ENCODE measurements at places on chromosomes 4 and X. TPM values are rescaled to one million over a fixed set of nuclear protein-coding genes. Genes with fewer than 3 reads are reported as not detected.

GRCh38 chr4:68718447-68719074 is 48.1 kb upstream of the UGT2B15 start:
- no peaks in the 10 kb centered on the region for H3K36me3 ChIP-seq
- no peaks in the 10 kb centered on the region for H3K4me1 ChIP-seq
- DNase-seq, result no peak
- no peak overlapping the region for H3K27ac ChIP-seq
- H3K4me3 ChIP-seq, result no peak overlapping the region

The HMX1 gene
- not detected for polyA plus RNA-seq

The ZNF518B gene
- polyA plus RNA-seq, result 7.0 TPM

- H3K27ac ChIP-seq, result no peak overlapping the region
- no peak overlapping the region for H3K4me3 ChIP-seq
- no peaks in the 10 kb centered on the region for H3K4me1 ChIP-seq
- DNase-seq, result peak; percentile 9
- no peaks in the 10 kb centered on the region for H3K36me3 ChIP-seq
Observed at GRCh38 chrX:84339507-84340364, 151.7 kb upstream of the RPS6KA6 start.

- no peaks in the 10 kb centered on the region for H3K27me3 ChIP-seq
- no peak overlapping the region for H3K27ac ChIP-seq
- no peaks in the 10 kb centered on the region for H3K36me3 ChIP-seq
- no peaks in the 10 kb centered on the region for H3K4me1 ChIP-seq
- H3K4me3 ChIP-seq, result no peak overlapping the region
- DNase-seq, result no peak
Observed at GRCh38 chr4:118910221-118910620, 21.6 kb downstream of the SYNPO2 start.

The CFAP47 gene
- polyA plus RNA-seq, result not detected

- no peak for DNase-seq
- H3K36me3 ChIP-seq, result peaks cover 44% of the 10 kb centered on the region
- H3K27me3 ChIP-seq, result no peaks in the 10 kb centered on the region
Observed at GRCh38 chr4:2647403-2648158, 108.6 kb downstream of the TNIP2 start.

The FATE1 gene
- polyA plus RNA-seq, result not detected

The FAM184B gene
- polyA plus RNA-seq, result not detected

- no peaks in the 10 kb centered on the region for H3K27me3 ChIP-seq
- H3K36me3 ChIP-seq, result no peaks in the 10 kb centered on the region
- peak; percentile 3 for DNase-seq
- H3K4me1 ChIP-seq, result peaks cover 48% of the 10 kb centered on the region
- H3K27ac ChIP-seq, result no peak overlapping the region
Observed at GRCh38 chr4:174278467-174278866, 5.0 kb downstream of the FBXO8 start.

DNA sequence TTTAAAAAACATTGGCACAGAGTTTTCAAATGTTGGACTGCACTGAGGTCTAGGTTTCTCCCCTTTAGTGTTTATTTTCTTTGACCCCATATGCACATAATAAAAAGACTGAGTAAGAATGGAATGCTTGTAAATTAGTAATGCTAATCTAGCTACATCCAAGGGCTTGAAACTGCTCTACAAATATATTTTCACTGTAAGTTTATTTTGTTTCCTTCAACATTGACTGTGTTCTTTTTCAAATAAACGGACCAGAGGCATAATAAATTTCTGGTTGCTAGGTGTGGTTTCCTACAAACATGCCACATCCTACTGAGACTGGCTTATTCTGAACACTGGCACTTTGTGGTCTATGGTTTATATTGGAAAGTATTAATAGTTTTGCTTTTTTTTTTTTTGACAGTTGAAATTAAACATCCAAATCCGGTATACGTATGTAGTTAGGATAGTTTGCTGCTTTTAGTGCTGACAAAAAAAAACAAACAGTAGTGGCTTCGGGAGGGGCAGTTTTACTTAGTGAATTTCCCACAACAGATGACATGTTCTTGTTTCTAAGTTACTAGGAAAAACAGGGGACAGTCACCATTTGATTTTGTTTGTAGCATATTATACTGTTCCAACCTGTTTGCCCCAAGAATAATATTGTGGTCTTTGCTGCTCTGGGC is 13.2 kb downstream of the CA5B start:
- peaks cover 82% of the 10 kb centered on the region for H3K4me1 ChIP-seq
- DNase-seq, result peak; percentile 91
- H3K27me3 ChIP-seq, result no peaks in the 10 kb centered on the region
- H3K36me3 ChIP-seq, result no peaks in the 10 kb centered on the region

- H3K4me3 ChIP-seq, result no peak overlapping the region
- no peak overlapping the region for H3K27ac ChIP-seq
- no peaks in the 10 kb centered on the region for H3K4me1 ChIP-seq
- DNase-seq, result no peak
- H3K27me3 ChIP-seq, result no peaks in the 10 kb centered on the region
Observed at GRCh38 chr4:85708468-85708867, 233.5 kb downstream of the ARHGAP24 start.

The PDGFC gene
- polyA plus RNA-seq, result not detected

DNA sequence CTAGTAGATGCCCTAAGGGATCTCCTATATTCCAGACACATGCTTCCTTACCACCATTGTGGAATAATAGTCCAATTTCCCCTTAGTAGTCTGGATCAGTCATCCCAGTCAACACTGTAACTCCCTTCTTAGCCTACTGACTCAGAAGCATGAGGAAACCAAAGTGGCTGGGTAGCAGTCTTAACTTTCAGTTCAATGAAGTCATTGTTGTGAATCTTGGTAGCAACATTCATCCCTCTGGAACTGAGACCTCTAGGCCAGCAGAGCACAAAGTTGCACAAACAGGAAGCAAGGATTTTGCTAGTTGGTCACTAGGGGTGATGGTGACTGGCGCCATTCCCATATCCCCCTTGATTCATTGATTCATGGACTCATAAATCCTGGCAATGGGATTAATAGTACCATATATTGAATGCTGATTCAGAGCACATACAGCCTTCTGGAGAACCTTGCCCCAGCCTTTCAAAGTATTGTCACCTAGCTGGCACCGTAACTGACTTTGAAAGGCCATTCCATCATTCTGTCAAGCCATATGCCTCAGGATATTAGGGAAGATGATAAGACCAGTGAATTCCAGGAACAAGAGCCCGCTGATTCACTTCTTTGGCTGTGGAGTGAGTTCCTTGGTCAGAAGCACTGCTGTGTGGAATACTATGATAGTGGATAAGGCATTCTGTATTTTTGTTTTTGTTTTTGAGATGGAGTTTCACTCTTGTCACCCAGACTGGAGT is 19.7 kb upstream of the GPAT3 start:
- no peaks in the 10 kb centered on the region for H3K36me3 ChIP-seq
- H3K27ac ChIP-seq, result no peak overlapping the region
- no peak overlapping the region for H3K4me3 ChIP-seq
- DNase-seq, result no peak
- H3K27me3 ChIP-seq, result no peaks in the 10 kb centered on the region

DNA sequence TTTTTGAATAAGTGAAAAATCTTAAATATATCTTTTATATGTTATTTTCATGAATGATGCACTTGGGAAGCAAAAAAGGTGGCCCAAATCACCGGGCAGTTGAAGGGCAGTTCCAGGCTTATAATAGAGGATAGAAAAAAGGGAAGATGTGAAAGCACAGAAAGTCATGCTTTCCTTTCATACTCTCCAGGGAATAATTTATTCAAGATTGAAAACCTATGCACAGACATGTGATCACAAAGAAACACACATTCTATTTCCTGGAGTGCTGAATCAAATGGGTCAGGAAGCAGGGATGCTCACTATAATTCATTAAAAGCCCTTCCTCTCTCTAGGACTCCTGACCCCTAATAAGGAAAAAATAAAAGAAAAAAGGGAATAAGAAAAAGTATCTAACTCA is 66.1 kb upstream of the USP38 start:
- no peak overlapping the region for H3K27ac ChIP-seq
- no peak overlapping the region for H3K4me3 ChIP-seq
- no peaks in the 10 kb centered on the region for H3K4me1 ChIP-seq
- DNase-seq, result no peak
- H3K27me3 ChIP-seq, result no peaks in the 10 kb centered on the region
- no peaks in the 10 kb centered on the region for H3K36me3 ChIP-seq

DNA sequence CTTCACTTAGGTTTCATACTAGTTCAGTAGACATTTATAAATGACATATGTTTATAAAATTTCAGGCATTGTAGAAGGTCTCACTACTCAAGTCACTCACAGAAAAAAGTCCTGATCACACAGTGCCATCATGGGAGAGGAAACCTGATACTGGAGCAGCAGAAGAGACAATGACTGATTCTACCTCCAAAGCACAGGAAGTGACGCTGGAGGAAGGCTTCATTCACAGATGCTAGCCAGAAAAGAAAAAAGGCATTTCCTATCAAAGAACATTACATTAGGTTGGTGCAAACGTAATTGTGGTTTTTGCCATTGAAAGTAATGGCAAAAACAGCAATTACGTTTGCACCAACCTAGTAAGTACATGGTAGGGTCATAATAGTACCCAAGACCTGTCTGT is 79.5 kb downstream of the RASGEF1B start:
- H3K27ac ChIP-seq, result no peak overlapping the region
- H3K36me3 ChIP-seq, result no peaks in the 10 kb centered on the region
- H3K27me3 ChIP-seq, result no peaks in the 10 kb centered on the region
- H3K4me1 ChIP-seq, result no peaks in the 10 kb centered on the region
- no peak overlapping the region for H3K4me3 ChIP-seq

- H3K27ac ChIP-seq, result peak overlapping the region; percentile 4
- no peaks in the 10 kb centered on the region for H3K27me3 ChIP-seq
- H3K4me1 ChIP-seq, result peaks cover 4% of the 10 kb centered on the region
Observed at GRCh38 chrX:69616457-69617203, 717 bp downstream of the EDA start.

- no peak for DNase-seq
- no peak overlapping the region for H3K27ac ChIP-seq
- no peaks in the 10 kb centered on the region for H3K36me3 ChIP-seq
- H3K27me3 ChIP-seq, result no peaks in the 10 kb centered on the region
- H3K4me1 ChIP-seq, result no peaks in the 10 kb centered on the region
Observed at GRCh38 chr4:87192145-87192919, 28.1 kb downstream of the KLHL8 start.

DNA sequence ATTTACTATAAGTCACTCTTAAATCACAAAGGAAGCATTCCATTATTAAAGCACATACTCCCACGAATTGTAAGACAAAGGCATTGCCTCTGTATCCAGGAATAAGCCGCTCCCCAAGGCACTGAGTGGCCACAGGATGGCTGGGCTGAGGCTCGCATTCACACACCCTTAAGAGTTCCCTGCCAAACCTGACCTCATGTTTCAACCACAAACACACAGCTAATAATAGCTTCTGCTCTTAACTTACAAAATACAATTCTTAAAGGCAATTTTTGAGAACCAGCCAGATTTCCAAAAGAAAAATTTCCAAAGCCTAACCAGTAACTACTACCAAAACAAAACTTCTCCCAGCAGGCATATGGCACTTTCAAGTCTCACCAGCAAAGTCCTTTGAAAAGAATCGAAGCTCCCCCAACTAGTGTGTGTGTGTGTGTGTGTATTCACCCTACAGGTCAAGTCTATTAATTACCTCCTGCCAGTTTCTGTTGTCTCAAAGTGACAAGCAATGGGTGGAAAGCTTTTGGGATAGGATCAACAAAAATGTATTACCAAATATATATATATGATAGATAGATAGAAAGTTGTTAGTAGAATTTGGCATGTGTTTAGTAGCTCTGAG is 36.0 kb downstream of the ARHGAP6 start:
- no peak overlapping the region for H3K27ac ChIP-seq
- H3K27me3 ChIP-seq, result no peaks in the 10 kb centered on the region
- H3K36me3 ChIP-seq, result no peaks in the 10 kb centered on the region
- H3K4me3 ChIP-seq, result no peak overlapping the region
- H3K4me1 ChIP-seq, result no peaks in the 10 kb centered on the region
- DNase-seq, result no peak

- H3K4me3 ChIP-seq, result no peak overlapping the region
- peaks cover 7% of the 10 kb centered on the region for H3K27me3 ChIP-seq
- H3K4me1 ChIP-seq, result no peaks in the 10 kb centered on the region
- no peaks in the 10 kb centered on the region for H3K36me3 ChIP-seq
- no peak for DNase-seq
Observed at GRCh38 chr4:41873380-41874295, 61.6 kb upstream of the TMEM33 start.

DNA sequence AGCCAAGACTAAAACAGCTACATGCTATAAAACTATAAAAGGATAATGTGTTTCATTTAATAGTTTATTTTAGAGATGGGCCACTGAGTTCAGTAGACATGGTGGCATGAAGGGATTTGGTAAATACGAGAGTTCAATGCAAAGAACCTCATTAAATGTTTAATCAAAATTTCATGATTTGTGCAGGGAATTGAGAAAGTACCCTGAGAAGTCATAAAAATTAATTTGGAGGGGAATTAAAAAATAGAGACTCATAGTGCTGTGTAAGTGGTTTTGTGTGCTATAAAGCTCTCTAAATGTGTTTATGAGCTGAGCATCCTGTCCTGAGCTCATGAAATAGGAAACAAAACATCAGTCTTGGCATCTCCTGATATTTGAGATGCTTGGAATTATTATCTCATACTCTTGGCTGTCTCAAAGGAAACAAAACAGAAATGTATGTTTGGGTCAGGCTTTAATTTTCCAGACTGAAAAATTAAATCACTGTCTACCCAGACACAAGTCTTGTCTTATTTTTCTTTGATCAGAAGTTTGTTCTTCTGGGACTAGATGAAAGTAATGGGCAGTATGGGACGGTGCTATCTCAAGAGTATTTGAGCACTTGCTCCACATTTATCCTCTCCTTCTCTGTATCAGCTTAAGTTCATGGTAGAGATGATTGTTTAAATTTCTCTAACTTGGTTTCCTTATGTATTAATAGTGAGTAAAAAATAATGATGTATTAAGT is 38.0 kb upstream of the EMCN start:
- no peak overlapping the region for H3K27ac ChIP-seq
- H3K27me3 ChIP-seq, result no peaks in the 10 kb centered on the region
- no peak for DNase-seq
- no peaks in the 10 kb centered on the region for H3K36me3 ChIP-seq
- H3K4me3 ChIP-seq, result no peak overlapping the region

The SFRP2 gene
- not detected for polyA plus RNA-seq

- no peak for DNase-seq
- H3K36me3 ChIP-seq, result no peaks in the 10 kb centered on the region
- no peak overlapping the region for H3K4me3 ChIP-seq
- H3K27ac ChIP-seq, result no peak overlapping the region
- H3K27me3 ChIP-seq, result no peaks in the 10 kb centered on the region
Observed at GRCh38 chrX:7815166-7815805, 27.7 kb upstream of the VCX start.

DNA sequence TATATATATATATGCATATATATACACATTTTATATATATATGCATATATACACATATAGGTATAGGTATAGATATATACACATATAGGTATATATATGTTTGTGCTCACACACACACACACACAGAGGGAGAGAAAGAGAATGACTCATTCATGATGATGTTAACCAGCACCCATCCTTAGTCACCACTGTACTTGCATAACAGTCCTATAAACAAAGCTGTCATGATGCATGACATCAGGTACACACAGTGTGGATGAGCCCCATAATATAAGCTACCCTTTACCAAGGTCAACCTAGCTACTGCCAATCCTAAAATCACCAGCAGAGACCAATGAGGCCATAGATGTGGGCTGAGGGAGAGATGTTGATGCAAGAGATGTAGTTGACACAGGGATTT is 1408.0 kb downstream of the RAPGEF2 start:
- H3K27ac ChIP-seq, result no peak overlapping the region
- H3K27me3 ChIP-seq, result no peaks in the 10 kb centered on the region
- no peaks in the 10 kb centered on the region for H3K36me3 ChIP-seq
- DNase-seq, result no peak
- H3K4me1 ChIP-seq, result no peaks in the 10 kb centered on the region

The PABPC1L2A gene
- not detected for polyA plus RNA-seq

The PNMA6A gene
- 0.08 TPM for polyA plus RNA-seq

GRCh38 chr4:24265989-24266388 is 318.4 kb downstream of the DHX15 start:
- no peak overlapping the region for H3K27ac ChIP-seq
- H3K4me1 ChIP-seq, result no peaks in the 10 kb centered on the region
- DNase-seq, result no peak
- H3K36me3 ChIP-seq, result no peaks in the 10 kb centered on the region
